ENCODE measurements at places on chromosomes 1 and 21.

GRCh38 chr1:246703581-246703980 lies 20.6 kb upstream of the SCCPDH start:
- no peak for DNase-seq

GRCh38 chr1:53592521-53592982 lies 133.4 kb downstream of the DMRTB1 start:
- DNase-seq, result no peak

DNA sequence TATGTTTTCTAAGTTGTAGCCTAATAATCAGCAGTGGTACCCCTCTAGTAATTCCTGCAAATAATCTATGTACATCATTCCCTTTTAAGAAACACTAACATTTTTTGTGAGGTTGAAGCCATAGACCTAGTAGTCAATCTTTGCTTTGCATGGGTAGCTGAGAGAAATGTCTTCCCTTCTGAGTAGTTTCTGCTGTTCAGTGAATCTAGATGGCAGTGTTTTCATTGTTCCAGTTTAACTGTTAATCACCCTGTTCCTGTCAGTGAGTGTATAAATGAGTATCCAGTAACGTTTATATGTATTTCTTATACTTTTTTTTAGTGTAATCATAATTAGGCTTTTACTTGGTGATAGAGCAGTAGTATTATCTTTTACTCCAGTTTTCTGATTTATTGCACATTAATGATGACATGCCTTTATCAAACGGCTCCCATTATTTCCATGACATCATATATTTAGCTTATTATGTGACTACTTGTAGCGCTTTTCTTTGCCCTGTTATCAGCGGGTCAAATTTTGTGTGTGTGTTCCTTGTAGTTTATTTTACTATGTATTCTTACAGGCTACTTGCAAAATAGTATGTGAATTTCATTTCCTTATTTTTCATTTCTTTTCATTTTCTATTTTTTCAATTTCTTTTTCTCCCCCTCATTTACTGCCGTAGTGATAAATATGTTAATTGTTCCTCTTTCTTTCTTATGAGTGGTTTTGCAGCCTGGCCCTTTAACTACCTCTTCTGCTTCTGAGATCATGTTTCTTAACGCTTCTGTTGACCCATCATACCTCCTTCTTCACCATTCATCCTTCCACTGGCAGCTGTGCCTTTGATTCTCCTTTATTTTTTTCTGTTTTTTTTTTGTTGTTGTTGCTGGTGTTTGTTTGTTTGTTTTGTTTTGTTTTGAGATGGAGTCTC lies 18.8 kb downstream of the CEP350 start:
- no peak for DNase-seq

GRCh38 chr1:243799908-243800307 lies 50.1 kb downstream of the AKT3 start:
- DNase-seq, result no peak

- DNase-seq, result no peak
Observed at GRCh38 chr1:65791801-65792668, 660 bp upstream of the PDE4B start.

GRCh38 chr1:26686795-26687194 lies 9.0 kb upstream of the ARID1A start:
- no peak for DNase-seq

- no peak for DNase-seq
Observed at GRCh38 chr1:60367532-60367931, 294.0 kb upstream of the C1orf87 start.

DNA sequence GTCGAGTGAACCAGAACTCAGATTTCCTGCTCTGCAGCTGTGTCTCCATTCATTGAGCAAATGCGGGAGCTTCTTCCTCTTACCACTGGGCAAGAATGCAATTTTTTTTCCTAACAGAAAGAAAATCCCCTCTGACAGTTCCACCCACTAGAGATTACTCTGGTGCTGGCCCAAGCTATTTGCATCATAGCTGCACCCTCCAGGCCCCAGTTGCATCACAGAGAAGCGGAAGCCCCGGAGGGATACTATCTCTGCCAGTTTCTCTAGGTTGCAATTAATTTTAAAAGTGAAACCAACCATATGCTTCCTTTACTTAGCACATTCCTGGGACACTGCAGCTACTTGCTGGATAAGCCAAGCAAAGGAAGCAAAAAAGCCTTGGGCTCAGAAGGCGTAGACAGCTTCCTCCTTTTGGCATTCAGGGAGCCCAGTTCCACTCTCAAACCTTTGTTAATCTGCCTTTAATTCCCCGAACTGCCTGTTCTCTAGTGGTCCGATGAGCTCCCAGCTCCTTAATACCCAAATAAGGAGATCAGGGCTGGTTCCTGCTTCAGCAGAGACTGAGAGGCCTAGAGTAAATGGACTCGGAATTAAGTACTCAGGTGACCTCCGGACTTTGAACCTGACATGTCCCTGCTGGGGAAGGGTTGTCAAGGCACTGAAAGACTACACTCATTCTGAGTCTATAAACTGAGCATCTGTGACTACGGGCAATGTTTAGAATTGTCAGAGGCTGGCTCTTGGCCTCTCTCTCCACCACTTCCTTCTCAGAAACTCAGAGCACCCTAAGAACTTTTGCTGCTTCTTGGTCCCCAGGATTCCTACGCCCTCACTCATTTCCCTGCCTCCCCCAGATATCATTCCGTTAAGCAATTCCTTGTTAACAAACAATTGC lies 72.5 kb upstream of the TNFSF18 start:
- no peak for DNase-seq

GRCh38 chr1:102783487-102783886 lies 324.8 kb downstream of the COL11A1 start:
- DNase-seq, result no peak

DNA sequence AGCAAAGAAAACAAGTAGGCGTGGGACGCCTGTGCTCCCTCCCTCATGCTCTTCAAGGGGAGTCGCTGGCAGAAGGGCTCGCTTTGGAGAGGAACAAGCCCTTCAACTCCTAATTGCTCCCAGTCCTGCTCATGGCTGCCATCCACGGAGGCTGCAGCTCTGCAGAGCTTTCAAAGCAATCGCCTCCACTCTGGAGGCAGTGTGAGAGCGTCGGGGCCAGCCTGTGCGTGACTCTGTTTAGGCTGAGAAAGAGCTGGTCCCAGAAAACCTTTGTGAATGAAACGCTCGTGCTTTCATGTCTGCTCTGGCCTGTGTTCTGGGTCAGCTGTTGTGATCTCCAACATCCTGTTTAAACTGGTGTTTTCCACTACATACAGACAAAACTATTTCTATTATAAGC lies 23.9 kb upstream of the RUNX1 start:
- no peak for DNase-seq

GRCh38 chr1:167516404-167517388 lies 1.6 kb downstream of the CD247 start:
- DNase-seq, result no peak

- no peak for DNase-seq
Observed at GRCh38 chr1:183674339-183674738, 21.2 kb upstream of the APOBEC4 start.

GRCh38 chr1:218669431-218669830 lies 324.3 kb downstream of the TGFB2 start:
- DNase-seq, result no peak

DNA sequence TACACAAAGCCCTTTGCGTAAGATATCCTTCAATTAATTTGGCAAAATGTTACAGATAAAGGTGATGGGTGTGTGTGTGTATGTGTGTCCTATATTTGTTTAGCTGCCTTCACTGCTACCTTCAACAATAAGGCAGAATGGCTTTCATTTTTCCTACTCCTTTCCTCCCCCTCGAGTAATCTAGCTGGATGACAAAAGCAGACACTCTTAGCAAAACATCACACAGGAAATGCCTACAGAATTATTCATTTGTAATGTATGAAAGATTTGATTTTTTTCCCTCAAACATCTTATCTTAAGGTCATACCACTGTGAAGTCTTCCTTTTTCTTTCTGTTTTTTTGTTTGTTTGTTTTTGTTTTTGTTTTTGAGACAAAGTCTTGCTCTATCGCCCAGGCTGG lies 10.6 kb downstream of the PTPN22 start:
- no peak for DNase-seq

GRCh38 chr1:242854466-242854865 lies 330.0 kb upstream of the PLD5 start:
- DNase-seq, result no peak

DNA sequence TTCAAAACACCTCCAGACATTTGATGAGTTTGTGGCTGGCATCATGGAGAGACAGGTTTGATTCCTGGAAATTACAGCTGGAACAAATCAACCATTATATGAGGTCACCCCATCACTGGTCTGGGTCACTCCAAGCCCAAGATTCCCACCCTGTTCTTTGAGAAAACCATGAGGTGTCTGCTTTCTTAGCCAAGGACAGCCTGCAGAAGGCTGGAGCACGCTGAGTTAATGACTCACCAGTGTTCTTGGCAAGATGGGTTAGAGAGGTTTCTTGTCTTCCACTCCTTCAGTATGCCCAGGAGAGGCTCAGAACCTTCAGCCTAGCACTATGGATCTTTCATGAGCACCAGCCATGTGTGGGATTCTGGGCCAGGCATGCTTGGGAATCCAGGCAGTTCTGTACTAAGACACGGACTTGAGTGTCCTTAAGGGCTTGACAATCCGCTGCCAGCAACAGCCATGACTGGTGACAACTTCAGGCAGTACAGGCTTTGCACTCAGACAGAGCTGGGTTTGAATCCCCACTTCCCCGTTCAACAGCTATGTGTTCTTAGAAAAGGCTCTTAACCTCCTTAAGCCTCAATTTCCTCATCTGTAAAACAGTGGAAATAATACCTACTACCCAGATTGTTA lies 43.9 kb downstream of the GRHL3 start:
- DNase-seq, result no peak

DNA sequence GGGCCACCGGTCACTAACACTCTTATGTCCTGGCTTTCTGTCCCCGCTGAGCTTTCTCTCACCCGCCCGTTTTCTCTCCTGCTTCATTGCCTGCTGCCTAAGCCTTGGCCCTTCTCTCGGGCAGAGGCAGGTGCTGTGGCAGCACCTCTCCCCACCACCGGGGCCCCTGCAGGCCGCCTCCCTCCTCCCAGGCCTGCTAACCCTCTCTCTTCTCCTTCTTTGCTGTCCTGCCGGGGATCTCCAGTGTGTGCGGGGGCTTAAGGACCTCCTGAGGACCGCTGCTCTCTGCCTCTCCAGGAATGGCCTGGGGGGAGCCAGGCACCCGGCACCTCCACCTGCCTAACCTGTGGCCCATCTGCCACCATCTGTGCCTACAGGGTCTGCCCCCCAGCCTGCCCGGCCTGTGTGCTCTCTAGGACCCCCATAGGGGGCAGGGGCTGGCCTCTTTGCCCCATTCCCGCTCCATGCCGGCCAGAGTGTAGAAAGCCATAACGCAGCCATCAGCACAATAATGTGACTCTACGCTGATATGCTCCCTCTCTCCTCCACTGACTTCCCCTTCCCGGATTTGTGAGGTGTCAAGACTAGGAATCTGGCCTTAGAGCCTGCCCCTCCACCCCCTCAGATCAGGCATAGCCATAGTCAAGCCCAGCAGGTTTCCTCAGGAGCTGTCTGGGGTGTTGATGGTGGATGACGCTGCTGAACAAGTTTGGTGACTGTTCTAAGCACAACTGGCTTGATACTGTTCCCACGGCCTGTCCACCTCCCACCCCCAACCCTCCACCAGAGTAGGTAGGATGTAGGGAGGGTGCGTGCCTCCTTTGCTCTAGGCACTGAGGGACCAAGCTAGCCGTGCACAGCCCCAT lies 6.1 kb upstream of the SFN start:
- DNase-seq, result no peak

DNA sequence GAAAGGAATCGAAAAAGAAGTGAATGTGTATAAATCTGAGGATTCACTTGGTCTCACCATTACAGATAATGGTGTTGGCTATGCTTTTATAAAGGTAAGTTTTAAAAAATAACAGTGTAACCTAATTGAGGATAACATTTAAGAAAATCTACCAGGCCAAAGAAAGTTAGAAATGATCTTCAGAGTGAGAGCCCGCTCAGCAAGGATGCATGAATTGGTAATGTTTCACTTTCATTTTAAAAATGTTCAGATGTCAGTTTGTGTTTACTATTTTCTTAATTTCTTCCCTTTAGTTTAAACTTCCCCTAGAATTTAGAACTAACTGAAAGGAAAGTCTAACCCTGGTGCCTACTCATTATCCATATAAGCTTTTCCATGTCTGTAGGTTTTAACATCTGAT lies 35.0 kb downstream of the GIPC2 start:
- no peak for DNase-seq

DNA sequence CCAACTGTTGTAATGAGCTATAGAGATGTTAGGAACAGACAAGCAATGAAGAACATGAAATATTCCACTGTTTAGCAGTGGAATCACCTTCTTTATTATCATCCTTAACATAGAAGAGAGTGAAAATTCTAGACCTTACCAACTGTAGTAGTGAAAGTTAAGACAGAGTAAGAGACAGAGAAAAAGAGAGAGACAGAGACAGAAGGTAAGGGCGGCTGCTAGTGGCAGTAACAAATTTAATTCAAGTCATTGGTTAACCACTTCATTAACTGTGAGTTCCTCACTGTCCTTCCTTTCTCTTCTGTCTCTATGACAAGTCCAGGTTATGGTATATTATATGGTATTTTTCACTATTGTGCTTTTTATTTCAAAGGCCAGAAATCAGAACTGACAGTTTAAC lies 355.7 kb upstream of the ESRRG start:
- no peak for DNase-seq

GRCh38 chr1:208793861-208794345 lies 549.7 kb upstream of the PLXNA2 start:
- DNase-seq, result no peak

DNA sequence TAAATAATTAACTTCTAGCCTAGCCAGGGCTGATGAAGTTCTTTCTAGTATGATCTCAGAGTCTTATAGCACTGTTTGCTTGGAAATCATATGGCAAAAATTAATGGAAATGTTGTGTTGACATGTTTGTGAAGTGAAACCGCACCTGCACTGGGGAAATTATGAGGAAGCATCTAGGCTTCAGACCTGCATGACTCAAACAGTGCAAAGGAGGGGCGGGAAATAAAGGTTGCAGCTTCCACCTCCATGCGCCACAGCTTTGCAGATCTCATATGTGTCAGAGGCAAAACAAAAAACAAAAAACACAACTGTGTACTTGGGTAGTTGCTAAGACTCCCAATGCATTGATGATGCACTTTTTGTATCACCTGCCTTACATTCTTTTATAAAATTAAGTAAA lies 1080.6 kb downstream of the PLA2G4A start:
- no peak for DNase-seq

GRCh38 chr1:65256860-65257708 lies 52.3 kb upstream of the DNAJC6 start:
- DNase-seq, result no peak

GRCh38 chr1:50894340-50894739 lies 65.7 kb downstream of the FAF1 start:
- DNase-seq, result no peak

Measured in stimulated activated CD4-positive, alpha-beta T cell treated with anti-CD3 and anti-CD28 coated beads, Interleukin-12 subunit alpha, Interleukin-12 subunit beta, amount 100 ng/mL, for 24 hours (primary cell).